ENCODE measurements at places on chromosomes 12 and 14. TPM values are rescaled to one million over a fixed set of nuclear protein-coding genes. Genes with fewer than 3 reads are reported as not detected.

FOXN4 gene
- not detected for total RNA-seq

- H3K36me3 ChIP-seq: no peaks in the 10 kb centered on the region
- no peak overlapping the region for H3K4me3 ChIP-seq
- no peak overlapping the region for H3K27ac ChIP-seq
- no peaks in the 10 kb centered on the region for H3K27me3 ChIP-seq
- DNase-seq: no peak
Measured at GRCh38 chr12:1325666-1326065, 268.7 kb downstream of the FBXL14 start.

DNA sequence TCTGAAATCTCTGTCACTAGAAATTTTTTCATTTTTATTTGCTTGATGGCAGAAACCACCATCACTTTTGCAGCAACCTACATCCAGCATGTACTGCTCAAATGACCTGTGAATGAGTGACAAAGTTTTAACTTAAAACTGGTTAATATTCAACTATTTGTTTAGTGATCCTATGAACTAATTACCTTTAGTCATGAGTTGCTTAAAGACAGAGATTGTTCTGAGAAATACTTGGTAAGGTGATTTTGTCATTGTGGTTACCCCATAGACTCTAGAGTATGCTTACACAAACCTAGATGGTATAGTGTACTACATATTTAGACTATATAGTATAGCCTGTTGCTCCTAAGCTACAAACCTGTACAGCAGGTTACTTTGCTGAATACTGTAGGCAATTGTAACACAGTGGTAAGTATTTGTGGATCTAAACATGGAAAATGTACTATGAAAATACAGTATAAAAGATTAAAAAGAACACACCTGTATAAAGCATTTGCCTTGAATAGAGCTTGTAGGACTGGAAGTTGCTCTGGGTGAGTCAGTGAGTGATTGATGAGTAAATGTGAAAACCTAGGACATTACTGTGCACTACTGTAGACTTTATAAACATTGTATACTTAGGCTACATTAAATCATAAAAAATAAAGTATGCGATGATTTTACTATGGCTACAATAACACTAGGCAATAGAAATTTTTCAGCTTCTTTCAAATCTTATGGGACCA, 256.6 kb upstream of the PPFIA2 start:
- no peaks in the 10 kb centered on the region for H3K27me3 ChIP-seq
- no peak overlapping the region for H3K27ac ChIP-seq
- no peaks in the 10 kb centered on the region for H3K4me1 ChIP-seq

GRCh38 chr12:123449856-123450255, 8.1 kb upstream of the SNRNP35 start:
- DNase-seq: no peak
- H3K27ac ChIP-seq: peak overlapping the region; percentile 87

DNA sequence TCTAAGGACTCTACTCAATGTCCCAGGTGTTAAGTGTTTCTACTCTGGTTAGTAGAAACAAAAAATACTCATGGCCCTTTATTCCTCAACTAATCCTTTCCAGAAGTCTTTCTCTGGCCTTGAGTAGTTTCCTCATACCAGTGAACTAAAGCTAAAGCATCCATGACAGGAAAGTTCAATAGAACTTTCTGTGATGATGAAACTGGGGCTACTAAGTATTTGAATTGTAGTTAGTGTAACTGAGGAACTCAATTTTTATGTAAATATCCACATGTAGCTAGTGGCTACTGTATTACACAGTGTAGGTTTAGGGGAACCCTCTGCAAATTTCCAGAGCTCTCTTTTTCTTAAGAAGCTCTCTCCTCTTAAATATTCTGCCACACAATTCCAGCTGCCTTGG, 63.7 kb downstream of the R3HDM2 start:
- no peak for DNase-seq
- no peak overlapping the region for H3K4me3 ChIP-seq
- H3K27me3 ChIP-seq: no peaks in the 10 kb centered on the region

- no peak overlapping the region for H3K27ac ChIP-seq
Measured at GRCh38 chr12:109302770-109303169, 6.3 kb downstream of the FOXN4 start.

GRCh38 chr14:88599761-88600439, 37.1 kb downstream of the ZC3H14 start:
- no peaks in the 10 kb centered on the region for H3K27me3 ChIP-seq
- H3K36me3 ChIP-seq: peaks cover 49% of the 10 kb centered on the region
- DNase-seq: peak; percentile 57
- H3K4me1 ChIP-seq: peaks cover 26% of the 10 kb centered on the region
- peak overlapping the region; percentile 28 for H3K4me3 ChIP-seq

Measured in activated CD8-positive, alpha-beta T cell treated with anti-CD3 and anti-CD28 coated beads for 36 hours (primary cell).